Activated gamma-delta T cell treated with Interleukin-2 at 50 U/mL for 16 hours (primary cell): ENCODE measurements at places on chromosomes 1 and 21.

DNA sequence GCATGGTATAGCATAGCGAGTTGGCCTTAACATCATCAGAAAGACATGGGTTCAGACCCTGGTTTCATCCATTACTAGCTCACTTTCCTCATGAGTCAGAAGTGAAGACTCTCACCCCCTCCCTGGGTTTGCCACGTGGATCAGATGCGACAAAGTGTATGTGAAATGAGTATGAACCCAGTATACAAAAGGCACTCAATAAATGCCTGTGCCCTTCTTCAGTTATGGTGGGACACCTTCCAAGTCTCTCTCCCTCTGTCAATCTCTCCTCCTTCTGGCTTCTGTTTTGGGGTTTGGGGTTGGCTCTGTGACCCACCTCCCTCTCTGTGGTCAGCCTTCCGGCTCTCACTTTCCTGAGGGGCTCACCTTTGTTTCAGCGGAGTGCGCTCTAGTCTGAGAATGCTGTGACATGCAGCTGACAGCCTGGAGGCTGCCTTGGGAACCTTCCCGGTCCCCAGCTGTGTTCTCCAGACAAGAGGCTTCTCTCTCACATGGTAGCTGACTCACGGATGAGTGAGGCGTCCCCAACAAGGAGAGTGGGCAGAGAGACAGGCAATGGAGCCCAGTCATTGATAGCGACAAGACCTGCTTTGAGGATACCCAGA lies 155.0 kb upstream of the EDN2 start:
- DNase-seq = no peak

GRCh38 chr21:45128613-45129188 lies 54.3 kb downstream of the ADARB1 start:
- peak; percentile 78 for DNase-seq

GRCh38 chr1:54365398-54365797 lies 40.8 kb downstream of the SSBP3 start:
- DNase-seq = no peak

- DNase-seq = no peak
These were observed 4.1 kb downstream of the PDC start for GRCh38 chr1:186456729-186457255.

DNA sequence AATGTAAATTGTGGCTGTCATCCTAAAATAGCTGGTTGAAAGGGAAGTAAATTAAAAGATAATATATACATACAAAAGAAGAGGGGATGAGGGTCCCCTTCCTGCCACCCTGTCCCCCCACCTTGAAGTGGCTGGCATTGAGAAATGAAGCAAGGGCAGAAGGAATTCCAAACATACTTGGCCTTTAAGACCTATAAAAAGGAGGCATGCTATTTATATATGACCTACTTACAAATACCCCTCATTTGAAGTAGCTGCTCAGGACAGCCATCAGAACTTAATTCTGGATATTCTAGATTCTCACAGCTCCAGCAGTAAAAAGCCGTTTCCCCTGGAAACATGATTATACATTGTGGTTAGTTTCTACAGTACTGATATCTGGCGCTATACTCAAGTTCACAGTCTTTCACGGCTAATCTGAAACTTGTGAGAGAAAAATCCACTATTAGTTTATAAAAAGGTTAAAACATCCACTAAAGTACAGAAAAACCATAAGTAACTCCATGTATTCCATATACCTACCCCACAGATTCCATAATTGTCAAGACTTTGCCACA lies 9.6 kb upstream of the MAP10 start:
- no peak for DNase-seq

- DNase-seq = no peak
These were observed 14.7 kb downstream of the S100A7A start for GRCh38 chr1:153431002-153431401.

DNA sequence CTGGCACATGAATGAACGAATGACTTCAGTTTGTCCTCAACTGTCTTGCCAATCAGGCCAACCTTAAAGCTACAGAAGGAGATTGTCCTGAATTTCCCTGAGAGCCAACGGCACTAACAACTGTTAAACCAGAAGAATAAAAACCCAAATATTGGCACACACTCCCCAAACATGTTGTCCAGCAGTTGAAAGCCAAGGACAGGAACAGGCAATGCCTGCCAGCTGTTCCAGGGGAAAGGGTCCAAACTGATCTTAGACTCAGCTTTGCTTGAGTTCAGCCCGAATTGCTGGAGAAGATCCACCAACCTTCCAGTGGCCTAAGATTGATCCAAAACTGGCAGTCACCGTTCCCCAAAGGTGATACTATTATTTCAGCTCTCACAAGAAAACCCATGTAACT lies 22.4 kb upstream of the AHCTF1 start:
- DNase-seq = no peak

DNA sequence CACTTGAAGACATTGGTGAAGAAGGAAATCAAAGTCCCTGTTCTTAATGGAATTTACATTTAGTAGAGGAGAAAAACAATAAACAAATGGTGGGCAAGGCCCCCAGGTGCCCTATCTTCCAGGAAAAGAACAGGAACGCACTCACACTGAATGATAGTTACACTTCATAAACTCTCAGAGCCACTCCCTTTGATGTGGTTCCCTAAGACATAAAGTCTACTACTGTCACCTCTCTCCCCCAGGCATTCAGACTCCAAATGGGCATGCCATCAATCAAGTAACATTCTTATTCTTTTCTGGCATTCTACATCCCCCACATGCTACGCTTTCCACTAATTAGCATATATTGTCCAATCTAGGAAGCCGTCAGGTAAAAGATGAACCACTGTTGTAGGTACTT lies 36.6 kb upstream of the PIGC start:
- DNase-seq = no peak

DNA sequence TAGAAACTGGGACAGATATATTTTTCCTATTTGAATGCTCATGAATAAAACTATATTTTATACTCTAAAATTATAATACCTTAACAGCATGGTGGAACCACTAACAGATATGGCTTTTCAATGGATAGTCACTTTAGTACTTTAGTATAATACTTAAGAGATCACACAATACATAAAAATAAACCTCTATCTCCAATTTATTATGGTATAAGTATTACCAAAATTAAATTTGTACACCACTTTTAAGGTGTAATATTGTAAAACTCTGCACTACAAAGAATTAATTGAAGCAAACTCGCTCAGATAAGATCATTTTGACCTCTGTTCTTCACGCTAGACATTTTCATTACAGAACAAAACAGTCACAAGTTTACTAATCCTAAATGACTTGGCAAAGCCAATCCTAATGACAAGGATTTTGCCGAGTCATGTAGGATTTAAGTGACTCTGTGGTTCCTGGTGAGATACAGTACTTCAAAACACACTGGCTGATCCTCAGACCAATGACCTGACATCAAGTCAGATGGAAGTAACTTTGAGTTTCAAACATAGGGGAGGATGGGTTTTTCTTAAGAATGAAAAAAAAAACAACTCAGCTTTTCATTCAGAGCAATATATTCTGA lies 200.6 kb downstream of the SMYD3 start:
- no peak for DNase-seq

DNA sequence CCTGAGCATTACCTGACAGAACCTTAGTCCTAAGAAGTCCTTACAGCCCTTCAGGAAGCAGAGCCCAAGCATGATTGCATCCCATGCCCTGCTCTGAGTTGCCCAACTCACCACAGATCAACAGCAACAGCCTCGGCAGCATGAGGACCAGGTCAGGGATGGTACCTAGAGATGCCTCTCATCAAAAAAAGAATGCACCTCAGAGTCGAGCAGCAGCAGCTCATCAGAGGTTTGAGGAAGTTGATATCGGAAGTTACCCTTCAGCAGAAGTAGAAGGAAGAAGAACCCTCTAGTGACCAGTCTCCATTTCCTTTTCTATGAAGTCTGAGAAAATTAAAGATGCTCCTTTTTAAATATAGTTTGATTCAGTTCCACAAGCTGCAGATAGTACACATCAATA lies at the start of gene FCRL1:
FCRL1 (minus strand) TSS at position 225 of the 400 bp plus-strand sequence; CDS start at position 142, 83 bp downstream.
- DNase-seq = no peak

- DNase-seq = no peak
These were observed 18.4 kb upstream of the LRRC3 start for GRCh38 chr21:44436958-44437357.

- no peak for DNase-seq
These were observed 64.4 kb downstream of the UMODL1 start for GRCh38 chr21:42135386-42136052.

DNA sequence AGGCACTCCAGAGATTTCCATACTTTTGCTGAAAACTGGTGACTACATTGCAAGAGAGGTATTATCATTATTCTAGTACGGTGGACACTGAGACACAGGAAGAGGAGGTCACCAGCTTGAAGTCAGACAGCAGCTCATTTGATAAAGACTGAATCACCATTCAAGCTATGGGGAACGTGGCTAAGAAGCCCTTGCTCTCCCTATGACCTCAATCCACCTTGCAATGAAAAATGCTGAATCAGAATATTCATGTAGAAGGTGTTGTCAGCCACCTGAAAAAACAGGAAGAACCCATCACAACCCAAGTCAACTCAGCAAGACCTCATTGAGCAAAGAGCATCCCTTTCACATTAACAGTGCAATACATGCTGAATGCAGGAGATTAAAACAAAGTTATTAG lies 59.0 kb upstream of the FGGY start:
- no peak for DNase-seq

GRCh38 chr1:10942542-10942912 lies 69.9 kb upstream of the TARDBP start:
- DNase-seq = no peak

- no peak for DNase-seq
These were observed 35.3 kb downstream of the RGS8 start for GRCh38 chr1:182649041-182649440.

DNA sequence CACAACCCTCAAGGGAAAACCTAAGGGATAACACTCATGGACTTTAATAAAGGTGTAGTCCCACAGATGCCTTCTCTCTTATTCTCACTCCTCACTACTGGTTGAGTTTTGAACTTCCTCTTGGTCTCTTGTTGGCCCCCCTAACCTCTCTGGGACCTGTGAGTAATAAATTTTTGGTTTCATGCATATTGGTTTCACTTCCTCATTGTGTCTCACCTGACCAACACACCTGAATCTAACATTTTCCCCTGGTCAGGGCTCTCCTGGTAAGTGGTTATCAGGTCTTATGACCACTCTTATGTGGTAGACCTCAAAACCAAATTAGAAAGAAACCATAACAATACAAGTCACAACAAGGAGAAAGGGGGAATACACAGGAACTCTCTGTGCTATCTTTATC lies 60.5 kb upstream of the PRMT6 start:
- DNase-seq = no peak

DNA sequence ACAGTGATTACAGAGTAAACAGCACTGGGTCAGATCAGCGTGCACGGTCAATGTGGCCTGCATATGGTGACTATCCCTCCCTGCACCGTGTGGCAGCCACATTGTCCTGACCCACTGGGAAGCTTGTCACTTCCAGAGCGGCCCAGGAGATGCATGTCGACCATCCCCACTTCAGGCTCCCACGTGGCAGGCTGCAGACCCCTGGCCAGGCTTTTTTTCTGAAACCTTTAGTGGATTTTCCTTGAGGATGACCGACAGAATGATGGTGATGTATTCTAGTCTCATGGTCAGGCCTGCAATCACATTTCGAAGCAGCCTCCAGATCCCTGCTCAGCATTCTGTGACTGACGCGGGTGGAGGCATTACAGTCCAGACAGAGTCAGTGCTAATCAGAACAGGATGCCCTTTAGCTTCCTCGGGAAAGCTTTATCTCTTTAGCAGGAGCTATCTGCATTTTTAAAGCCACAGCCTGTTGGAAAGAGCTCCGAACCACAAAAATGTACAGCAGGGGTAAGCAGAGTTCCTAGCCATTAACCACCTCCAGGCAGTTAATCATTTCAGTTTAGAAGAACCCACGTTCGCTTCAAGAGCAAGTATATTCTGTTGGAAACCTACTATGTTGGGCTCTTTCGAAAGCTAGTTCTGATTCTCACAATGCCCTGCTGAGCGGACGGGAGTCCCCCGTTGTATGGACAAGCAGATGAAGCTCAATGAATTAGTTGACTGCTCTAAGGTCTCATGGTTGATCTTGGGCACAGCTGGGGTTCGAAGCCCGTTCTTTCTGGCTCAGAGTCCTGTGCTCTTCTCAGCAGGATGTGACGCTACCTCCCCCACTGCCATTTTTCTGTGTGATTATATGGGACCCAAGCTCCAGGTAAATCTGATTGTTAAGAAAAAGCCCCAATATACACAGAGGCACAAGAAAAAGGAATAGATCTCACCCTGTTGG lies 56.5 kb downstream of the IRF2BP2 start:
- no peak for DNase-seq

DNA sequence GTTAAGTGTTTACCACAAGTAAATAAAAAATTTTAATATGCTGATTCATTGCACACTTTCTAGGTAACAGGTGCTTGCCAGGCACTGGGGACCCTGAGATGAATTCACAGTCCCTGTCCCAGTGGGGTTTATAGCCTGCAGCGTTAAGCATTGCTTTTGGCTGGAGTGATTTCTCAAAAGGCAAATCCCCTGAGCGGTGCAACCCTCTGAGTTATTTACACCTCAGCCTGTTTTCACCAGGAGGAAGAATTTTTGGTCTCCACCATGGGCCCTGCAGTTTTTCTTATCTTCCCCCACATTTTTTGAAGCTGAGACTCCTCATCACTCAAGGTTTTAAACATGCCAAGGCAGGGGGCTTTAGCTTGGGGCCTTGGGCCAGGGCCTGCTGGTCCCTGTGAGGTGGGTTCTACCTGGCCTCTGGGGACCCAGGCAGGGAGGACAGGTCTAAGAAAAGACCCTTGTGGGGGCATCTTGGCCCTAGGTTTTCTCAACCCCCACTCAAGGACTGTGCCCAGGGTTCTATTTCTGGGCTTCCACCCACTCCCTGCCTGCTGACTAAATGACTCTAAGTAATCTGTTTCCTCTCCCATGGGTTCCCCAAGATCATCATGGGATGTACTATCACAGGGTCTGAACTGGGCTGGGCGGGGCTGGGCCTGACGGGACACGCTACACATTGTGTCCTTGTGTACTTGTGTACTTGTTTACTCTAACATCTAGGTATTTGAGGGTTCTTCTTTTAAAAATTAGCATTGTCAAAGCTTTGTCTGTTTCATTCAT lies 10.2 kb upstream of the CHIT1 start:
- DNase-seq = no peak

DNA sequence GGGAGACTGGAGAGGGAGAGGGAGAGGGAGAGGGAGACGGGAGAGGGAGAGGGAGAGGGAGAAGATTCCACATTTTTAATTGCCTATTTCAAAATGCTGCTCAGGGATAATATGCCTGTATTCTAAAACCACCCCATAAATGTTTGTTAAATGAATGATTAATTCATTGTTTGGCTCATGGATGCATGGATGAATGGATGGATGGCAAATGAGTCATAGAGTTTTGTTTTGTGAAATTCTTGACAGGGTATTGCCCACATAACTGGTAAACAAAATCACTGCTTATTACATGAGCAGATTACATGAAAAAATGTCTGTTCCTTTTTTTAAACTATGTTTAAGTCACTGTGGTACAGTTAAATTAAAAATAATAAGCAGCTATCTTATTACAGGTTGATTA lies 220.4 kb downstream of the ZP4 start:
- DNase-seq = no peak

DNA sequence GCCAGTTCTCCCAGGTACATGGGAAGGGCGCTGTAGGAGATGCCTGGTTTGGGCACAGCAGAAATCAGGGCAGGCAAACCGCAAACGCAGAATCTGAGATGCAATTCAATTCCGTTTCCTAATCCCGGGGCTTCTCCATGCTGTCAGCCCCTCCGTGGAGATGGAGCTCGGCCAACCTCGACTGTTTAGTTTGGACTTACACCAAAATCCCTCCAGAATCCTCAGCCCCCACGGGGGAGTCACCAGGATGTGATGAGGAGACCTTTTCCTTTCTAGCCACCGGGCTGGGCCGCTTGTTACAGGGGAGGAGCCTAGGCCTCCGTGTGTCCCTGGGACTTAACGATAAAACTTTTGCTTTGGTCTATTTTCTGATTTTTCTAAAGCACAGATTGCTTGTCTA lies 7.9 kb downstream of the SLC2A7 start:
- no peak for DNase-seq
